D341Med (cell line): ENCODE measurements at places on chromosomes 11 and 22.

DNA sequence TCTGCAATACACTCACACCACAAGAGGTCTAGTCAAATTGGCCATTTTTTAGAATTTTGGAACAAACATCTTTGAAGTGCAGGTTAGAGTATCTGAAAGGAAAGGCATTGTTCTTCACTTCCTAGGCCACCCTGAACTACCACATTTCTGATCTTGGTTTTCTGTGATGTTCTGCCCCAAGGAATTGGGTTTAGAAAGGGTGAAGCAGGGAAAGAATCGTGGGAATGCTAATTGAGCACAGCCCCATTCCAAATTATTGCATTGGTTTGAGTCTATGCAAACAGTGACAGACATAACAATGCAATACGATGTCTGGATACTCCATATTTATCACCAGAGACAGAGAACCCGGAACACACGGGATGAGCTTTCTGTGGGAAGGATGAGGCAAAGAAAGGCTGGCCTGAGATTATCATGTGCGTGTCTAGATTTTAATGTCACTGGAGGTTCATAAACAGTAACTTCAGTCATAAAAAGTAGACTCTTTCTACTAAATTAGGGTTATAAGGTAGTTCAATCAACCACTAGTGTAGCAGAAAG lies 195.3 kb upstream of the BLID start:
- no peak for DNase-seq

- DNase-seq: no peak
Measured at GRCh38 chr22:19565382-19566278, 41.4 kb upstream of the CLDN5 start.

DNA sequence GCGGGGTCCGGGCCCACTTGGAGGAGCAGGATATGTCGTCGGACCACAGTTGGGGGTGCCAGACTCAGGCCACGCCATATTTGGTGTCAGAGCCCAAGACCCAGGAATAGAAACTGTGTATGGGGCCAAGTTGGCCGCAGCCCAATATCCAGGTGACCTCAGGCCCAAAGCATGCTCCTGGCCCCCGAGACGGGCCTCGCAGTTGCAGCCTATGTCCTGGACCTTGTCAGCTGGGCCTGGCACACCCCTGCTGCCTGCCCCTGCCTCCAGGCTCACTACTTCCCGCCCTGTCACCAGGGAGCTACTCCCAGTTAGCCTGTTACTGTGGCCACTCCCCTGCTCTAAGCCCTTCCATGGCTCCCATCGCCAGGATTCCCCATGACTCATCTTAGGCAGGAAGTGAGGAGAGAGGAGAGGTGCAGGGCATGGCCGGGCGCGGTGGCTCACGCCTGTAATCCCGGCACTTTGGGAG lies 23.1 kb downstream of the A4GALT start:
- peak; percentile 30 for DNase-seq

GRCh38 chr11:44033411-44033850 lies 14.3 kb upstream of the ACCSL start:
- no peak for DNase-seq

GRCh38 chr22:17443405-17444203 lies 74.3 kb downstream of the CECR2 start:
- DNase-seq: peak; percentile 62

DNA sequence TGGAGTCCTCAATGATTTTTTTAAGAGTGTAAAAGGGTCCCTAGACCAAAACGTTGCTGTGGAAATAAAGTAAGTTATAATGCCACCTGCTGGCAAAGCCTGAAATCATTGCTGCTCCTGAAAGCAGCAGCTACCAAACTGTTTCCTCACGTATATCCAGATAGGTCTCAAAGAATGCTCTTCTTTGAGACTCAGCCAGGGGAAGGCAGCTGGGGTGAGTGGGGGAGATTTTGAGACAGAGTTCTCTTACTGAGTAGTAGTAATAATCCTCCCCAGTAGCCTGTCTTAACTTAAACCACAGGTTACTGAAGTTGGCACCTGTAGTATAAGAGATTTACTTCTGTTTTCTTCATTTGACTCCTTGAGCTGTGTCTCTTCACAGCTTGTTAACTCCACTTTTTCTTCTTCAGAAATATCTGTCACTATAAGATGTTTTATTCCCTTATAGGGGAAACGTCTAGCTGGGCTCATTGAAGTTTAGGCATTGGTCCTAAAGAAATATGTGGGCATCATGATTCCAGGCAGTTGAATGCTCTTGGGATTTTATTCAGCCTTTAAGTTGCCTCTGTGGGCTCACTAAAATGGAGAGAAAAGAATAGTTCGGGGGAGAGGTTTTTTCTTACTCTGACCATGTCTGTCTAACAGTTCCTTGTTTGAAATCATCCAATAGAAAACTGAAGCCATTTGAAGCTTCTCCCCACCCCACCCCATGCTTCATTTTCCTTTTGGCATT lies 77.9 kb downstream of the BTBD10 start:
- peak; percentile 56 for DNase-seq

DNA sequence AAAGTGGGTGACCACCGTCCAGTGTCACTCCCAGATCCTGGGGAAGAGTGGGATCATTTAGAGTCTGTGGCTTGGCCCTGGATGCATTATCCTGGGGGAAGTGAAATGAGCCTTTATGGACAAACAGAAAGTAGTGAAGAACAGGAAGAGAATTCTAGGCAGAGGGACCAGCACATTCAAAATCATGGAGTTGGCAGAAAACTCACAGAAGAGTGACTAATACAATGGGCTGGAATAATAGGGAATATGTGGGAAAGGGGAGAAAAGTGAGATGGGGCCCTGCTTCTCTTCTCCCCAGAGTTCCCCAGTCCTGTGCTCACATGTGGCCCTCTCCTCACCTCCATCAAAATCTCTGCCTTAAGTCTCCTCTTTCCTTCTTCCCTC lies 84.3 kb downstream of the CCDC81 start:
- no peak for DNase-seq

DNA sequence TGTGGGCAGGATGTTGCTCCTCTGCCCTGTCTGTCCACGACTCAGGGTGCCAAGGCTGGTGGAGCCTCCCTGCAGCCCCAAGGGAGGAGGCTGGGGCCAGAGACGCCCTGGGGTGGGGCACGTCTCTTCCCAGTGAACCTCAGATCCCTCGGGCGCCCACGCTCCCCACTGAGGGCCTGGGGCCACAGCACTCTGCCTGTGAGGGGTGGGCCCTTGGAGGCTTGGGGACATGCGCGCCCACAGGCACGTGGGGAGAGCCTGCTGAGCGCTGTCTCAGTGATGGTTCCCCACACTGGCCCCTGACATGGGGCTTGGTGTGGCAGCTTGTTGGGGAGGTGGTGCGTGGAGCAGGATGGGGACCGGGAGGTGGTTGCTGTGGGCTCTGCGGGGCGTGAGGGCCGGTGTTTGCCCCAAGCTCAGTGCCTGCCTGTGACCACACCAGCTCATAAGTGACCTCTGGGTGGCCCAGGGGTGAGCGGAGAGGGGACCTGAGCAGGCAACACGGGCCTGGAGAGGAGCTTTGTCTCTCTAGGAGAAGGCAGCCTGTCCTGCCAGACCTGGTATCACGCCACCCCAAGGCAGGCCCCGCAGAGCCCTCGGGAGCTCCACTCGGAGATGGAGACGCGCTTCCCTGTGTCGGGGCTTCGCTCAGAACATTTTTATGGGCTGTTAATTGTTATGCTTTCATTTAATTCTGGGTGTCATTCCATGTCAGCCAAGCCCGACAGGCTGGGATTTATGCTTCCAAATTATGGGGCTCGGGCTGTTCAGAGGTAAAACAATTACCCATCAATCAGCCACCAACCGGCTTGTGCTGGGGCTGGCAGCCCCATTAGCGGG lies 27.4 kb upstream of the CCDC188 start:
- no peak for DNase-seq

GRCh38 chr11:63290285-63290684 lies 46.9 kb upstream of the SLC22A25 start:
- no peak for DNase-seq

DNA sequence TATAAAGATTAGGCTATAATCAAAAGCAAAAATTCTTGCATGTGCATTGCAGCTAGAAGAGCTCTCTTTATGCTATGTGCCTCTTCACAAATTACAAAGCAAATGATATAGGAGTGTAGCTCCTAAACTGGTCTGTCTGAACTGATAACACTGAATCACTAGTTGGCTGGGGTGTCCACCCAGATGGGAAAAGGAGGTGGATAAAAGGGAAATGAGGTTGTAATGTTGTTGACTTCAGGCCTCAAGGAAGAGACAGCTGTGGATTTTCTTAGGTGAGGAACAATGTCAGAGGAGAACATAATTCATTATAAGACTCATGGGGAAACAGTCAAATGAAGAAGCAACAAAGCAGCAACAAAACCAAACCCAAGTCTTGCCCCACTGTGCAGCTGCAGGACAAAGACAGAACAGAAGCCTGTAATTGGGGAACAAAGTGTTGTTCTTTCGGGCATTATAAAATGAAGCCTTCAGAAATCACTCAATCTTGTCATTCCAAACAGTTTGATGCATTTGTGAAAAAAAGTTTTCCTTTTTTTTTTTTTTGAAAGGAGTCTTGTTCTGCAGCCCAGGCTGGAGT lies 130.1 kb upstream of the DDI1 start:
- no peak for DNase-seq

DNA sequence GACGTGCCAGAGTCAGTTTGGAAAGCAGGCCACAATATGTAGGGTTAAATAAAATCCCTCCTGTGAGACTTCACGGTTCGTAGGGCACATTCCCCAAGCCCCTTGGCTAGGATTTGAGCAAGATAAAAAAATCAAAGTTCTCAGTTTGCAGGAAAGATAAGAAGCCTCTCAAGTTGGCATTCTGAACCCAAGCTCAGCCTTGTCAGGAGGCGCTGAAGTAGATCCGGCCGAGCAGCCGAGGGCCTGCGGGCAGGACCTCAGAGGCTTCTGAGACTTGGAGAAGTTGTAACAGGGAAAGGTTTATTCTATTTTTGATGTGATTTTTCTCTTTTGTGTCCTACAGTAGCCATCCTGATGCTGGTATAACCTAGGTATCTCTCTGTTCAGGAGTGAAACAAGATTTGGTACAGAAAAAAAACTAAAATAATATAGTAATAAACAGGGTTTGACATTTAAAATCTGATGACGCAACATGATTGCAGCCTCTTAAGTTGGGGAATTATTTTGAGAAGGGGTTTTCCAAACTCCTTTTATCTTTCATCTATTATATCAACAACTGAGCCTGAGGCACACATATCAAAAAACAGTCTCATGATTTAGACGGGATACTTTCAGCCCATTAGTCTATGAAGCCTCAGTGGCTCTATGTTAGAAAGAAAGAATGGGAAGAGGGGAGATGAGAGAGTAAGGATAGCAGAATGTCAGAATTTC lies 10.1 kb downstream of the PATE2 start:
- DNase-seq: no peak

GRCh38 chr11:125517116-125517770 lies 21.2 kb upstream of the FEZ1 start:
- DNase-seq: no peak

DNA sequence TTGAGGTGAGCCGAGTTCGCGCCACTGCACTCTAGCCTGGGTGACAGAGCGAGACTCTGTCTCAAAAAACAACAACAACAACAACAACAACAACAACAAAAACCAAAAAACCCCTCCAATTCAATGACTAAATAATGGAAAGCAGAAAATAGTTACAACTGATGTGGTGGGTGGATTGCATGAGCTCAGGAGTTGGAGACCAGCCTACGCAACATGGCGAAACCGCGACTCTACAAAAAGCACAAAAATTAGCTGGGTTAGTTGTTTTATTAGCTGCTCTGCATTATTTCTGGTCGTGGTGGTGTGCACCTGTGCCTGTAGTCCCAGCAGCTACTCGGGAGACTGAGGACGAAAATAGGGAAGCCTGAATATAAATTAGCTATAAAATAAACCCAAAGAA lies 2.6 kb upstream of the PATL1 start:
- no peak for DNase-seq

DNA sequence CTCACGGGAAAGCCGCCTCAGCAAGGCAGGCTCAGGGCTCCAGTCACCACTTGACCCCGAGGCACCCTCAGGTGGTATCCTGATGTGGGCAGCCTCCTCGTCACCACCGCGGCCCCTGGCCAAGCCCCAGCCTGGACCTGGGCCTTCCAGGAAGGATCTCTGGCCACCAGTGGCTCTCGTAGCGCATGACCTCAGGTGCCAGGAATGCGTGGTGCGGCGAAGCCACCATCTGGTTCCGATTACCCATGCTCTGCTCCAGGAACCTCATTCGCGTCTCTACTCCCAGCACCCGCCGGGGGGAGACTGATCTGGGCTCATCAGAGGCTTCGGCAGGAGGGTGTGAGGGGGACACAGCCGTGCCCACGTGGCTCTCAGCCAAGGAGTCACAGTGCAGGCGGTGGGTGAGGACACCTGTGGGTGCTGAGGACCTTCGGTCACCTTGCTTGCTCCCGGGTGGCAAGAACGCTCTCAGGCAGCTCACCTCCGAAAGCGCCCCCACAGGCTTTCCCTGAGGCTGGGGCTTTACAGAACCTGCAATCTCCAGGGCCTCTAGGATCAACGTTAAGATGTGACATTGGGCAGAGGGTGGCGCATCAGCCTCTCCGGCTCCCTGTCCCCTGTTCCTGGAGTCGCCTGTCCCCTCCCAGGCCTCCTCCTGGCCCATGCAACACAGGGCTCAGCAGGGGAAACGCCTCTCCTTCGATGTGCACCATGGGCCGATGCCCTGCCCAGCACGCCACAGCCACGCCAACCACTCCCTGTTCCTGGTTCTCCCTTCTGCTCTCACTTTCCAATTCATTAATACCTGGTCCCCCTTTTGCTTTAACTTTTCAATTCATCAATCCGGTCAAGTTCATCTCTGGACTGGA lies 39.0 kb downstream of the TBX1 start:
- DNase-seq: no peak

DNA sequence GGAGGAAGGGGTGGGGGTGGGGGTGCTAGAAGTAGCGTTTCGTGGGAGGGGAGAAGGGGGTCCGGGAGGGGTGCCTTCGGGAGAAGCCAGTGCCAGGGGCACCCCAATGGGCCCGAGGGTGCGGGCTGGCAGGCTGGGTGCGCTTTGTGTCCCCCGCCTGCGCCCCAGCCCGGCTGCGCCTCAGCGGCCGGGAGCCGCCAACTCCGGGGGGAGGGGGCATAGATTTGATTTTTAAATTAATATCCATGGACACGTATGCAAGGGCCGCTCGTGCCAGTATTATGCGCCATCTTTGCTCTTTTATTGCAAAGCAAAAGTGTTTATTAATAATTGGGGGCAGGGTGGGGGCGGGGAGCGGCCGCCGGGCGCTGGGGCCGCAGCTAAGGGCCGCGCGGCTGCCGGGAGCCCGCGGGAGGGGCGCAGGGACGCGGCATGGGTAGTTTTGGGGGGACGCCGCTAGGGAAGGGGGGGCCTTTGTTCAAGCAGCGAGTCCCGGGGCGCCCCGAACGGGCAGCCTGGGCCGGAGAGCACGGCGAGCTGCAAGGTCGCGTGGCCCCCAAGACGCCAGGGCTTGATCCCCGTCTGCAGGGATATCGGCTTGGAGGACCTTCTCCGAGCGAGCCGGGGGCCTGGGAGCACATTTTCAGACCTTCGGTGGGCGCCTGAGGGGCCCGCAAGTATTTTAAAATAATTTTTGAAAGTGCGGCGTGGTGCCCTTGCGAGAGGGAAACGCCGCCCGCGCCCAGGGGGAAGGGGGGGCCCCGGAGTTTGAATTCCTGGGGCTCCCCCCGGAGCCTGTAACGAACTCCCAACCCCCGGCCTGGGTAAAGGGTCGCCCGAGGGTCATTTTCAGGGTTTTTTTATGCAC lies 959 bp downstream of the CCND1 start:
- DNase-seq: no peak
